HFF-Myc (cell line): ENCODE measurements at places on chromosomes 6 and 20.

DNA sequence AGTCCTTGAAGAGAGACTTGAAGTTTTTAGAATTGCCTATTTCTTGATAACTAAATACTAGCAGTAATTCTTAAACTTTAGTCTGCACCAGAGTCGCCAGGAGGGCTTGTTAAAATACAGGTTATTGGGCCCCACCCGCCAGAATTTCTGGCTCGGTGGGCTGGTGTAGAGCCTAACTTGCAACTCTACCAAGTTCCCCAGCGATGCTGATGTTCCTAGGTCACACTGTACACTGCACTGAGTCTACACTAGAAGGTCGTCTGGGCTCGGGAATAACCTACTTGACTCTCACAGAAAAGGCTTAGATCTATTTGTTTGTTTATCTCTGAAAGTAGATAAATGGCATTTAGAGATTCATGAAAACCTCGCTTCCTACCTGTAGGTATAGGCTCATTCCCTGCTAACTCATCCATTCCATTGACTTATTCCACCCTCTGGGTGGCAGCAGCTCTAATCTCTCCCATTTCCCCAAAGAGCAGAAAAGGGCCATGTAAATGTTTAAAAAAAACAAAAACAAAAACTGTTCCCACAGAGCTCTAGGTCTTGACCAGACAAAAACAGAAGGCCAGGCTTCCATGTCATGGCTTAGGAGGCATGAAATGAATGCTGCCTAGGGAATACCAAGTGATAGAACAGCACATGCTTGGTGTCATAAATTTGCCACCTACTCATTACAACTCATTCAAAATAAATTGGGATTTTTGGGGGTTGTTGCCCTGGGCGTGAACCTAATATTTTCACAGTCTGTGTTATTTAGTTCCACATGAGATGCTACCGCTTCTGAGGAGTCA is 292.1 kb downstream of the ADGB start:
- DNase-seq, result no peak

DNA sequence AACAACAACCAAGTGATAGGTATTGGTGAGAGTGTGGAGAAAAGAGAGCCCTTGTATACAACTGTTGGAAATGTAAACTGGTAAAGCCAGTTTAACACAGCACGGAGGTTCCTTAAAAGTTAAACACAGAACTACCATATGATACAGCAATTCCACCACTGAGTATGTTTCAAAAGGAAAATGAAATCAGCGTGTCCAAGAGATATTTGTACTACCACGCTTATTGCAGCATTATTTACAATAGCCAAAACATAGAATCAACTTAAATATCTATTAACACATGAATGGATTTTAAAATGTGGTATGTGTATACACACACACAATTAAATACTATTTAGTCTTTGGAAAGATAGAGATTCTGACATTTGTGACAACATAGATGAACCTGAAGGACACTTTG is 1.1 kb downstream of the PTCHD4 start:
- DNase-seq, result no peak

- DNase-seq, result no peak
Observed at GRCh38 chr20:19313342-19314069, 101.1 kb downstream of the SLC24A3 start.

DNA sequence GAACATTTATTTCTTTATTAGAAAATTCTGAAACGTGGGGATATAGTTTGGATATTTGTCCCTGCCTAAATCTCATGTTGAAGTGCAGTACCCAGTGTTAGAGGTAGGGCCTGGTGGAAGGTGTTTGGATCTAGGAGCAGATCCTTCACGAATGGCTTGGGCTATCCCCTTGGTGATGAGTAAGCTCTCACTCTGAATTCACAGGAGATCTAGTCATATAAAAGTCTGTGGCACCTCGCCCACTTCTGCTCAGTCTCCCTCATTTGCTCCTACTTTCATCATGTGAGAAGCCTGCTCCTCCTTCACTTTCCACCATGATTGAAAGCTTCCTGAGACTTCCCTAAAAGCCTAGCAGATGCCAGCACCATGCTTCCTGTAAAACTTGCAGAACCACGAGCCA is 96.8 kb upstream of the GJE1 start:
- no peak for DNase-seq

- no peak for DNase-seq
Observed at GRCh38 chr20:46355778-46356177, 47.5 kb upstream of the CDH22 start.

DNA sequence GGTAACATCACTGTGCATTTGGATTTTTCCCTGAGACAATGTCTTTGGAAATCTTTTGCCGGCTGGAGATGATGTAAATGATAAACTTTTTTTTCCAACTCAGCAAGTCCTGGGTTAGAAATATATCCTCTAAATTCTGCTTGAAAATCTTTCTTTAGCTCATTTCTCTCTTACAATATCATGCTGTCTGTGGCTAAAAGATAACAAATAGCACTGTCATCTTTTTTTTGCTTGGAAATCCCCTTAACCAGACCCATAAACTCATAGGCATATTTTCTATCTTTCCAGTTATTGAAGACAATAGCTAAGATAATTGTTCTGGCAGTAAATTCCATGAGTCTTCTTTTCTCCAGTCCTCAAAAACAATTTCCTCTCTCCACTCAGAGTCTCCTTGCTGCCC is 481.5 kb downstream of the NKAIN2 start:
- no peak for DNase-seq

DNA sequence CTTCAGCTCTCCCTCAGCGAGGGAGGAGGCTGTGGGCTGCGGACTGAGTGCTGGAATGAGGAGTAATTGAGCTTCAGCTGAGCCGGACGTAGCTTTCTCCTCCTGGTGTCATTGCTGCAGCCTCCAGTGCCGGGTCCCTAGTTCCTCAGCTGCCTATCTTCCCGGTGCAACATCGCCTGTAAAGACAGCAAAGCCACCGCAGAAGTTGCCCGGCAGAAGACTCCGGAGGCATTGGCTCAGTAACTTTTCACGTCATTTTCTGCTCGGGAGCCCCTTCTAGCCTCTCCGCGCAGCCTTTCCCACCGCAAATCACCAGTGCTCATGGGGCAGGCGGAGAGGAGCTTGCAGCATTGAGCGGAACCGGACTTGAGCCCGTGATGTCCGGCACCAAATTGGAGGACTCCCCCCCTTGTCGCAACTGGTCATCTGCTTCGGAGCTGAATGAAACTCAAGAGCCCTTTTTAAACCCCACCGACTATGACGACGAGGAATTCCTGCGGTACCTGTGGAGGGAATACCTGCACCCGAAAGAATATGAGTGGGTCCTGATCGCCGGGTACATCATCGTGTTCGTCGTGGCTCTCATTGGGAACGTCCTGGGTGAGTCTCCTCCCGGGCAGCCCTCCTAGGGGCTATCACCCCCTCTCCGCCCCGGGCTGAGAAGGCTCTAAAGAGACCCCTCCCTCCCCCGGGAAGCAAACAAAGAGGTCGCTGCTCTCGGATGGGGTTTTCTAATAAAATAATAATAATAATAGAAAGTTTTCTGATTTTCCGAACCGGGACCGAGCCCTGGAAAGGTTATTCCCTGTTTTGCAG is at the start of gene HCRTR2:
Gene HCRTR2, plus strand, starts transcription at position 305 of the 816 bp plus-strand sequence. Its CDS starts 73 bp downstream, at position 378.
- no peak for DNase-seq

DNA sequence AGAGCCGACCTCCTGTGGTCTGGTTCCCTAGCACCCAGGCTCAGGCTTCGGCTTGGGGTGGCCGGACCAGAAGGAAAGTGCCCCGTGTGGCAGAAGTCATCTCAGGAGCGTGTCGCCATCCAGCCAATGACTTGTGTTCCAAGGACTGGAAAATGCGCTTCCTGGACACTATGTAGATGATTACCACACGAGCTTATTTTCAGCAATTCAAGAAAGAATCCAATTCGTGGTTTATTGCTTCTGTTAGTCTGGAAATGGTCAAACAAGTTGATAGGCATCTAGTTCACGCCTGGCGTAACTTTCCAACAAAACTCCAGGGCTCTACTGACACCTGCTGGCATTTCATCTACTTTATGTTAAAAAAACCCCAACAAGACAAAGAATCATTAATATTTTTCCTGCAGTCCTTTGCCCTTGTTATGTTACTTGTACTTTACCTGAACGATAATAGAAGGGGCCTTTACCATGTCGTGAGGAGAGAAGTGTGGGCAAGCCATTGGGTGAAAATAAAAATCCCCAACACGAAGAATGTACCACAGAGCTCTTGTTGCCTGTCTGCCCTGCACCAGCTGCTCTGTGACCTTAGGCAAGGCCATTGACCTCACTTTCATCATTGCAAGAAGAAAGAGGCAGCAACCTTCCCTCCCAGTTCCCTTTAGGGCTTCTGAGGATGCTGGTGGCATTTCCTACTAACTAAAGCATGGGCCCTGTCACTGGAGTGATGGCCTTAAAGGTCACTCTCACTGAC is 154.7 kb upstream of the LAMP5 start:
- DNase-seq, result peak; percentile 51

- DNase-seq, result no peak
Observed at GRCh38 chr20:36677422-36677771, 31.4 kb upstream of the SLA2 start.

DNA sequence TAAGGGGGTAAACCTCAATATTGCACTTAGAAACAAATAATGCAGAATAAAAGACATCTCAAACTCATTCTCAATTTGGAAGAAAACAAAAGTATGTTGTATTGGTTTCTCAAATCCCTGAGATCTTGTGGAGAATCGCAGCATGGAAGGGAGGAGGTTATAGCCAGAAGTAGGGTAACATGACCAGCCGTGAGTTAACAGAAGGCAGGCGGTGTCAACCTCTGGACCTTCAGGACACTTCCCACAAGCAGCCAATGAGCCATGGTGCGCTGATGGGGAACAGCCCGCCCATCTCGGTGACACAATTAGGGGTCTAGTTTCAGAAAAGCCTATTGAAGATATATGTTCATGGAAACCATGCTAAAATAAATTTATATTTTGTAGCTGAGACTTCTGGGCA is 98.4 kb downstream of the ALDH8A1 start:
- no peak for DNase-seq

GRCh38 chr6:92559611-92560010 is 859.7 kb downstream of the EPHA7 start:
- no peak for DNase-seq

DNA sequence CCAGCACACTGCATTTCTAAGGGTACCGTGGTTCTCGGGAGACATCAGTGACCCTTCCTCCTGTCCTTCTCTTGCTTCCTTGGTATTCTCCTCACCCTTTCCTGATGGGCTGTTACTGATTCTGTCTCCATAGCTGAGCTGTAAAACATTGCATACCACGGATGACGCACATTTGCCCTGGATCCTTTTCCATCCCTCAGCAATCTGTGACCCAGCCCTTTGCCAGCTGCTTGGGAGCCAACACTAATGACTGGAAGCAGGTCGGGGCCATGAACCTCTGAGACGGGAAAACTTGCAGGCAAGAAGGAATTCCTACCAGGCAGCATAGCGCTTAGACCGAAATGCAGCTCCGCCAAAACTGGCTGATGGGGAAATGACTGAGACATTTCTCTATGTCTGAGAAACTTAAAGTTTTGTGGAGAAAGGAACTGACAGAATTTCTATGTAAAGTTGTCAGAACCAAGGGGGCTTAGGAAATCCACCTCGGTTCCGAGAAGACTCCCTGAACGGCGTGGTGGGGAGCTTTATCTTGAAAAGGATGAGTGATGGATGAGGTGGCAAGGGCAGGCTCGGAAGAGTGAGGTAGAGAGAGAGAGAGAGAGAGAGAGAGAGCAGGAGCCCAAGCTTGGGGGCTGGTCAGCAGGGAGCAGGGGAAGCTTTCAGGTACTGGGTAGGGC is 19.2 kb downstream of the TUBB2B start:
- peak; percentile 87 for DNase-seq

- no peak for DNase-seq
Observed at GRCh38 chr6:45421709-45422502, 44.2 kb upstream of the SUPT3H start.

DNA sequence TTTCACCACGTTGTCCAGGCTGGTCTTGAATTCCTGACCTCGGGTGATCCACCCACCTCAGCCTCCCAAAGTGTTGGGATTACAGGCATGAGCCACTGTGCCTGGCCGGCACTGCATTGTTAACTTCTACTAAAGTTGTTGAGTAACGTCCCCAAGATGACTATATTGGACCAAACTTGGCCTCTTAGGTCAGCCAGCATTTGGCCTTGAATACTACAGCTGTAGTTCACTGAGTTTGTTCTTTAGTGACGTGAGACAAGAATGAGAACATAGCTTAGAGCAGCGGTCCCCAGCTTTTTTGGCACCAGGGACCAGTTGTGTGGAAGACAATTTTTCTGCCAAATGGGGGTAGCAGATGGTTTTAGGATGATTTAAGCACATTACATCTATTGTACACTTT is 237.1 kb downstream of the TBC1D7 start:
- DNase-seq, result no peak

GRCh38 chr6:16058201-16058928 is 70.5 kb upstream of the MYLIP start:
- no peak for DNase-seq

GRCh38 chr6:68976260-68976659 is 341.2 kb downstream of the ADGRB3 start:
- DNase-seq, result no peak

GRCh38 chr6:99121748-99122147 is 174.0 kb upstream of the FBXL4 start:
- DNase-seq, result no peak

DNA sequence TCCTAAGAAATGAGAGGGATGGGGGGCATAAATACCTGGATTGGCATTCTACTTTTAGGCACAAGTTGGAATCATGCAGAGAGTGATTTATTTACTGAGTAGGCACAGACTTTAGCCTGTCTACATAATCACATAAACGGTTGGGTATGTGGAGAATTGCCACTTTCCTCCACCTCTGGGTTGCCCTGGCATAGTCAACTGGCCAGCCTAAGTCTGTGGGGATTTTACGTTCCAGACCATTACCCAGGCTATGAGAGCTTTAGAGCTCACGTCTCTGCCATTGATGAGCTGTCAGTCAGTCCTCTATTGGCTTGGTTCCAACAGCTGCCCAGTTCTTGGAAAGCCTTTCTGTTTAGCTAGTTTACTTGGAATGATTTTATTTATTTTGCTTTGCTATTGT is 5.0 kb upstream of the BHLHE23 start:
- no peak for DNase-seq
